ENCODE measurements at places on chromosomes 1 and 21.

GRCh38 chr21:46022551-46023525, 41.3 kb downstream of the COL6A1 start:
- DNase-seq, result no peak

DNA sequence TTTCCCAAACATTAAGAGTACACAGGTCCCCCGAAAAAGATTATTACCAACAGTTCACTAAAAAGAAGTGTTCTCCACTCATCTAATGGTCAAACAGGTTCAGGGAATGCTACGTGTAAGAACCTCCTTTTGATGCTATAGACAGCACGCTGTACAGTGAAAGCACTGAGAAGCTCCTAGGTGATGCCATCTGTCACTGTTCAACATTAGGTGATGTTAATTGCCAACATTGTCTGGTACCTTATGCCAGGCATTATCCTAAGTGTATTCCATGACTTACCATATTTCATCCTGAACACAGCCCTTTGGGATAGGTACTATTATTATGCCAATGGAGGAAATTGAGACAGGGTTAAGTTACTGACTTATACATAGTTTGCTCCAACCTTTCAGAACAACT, 82.1 kb downstream of the DAB1 start:
- no peak for DNase-seq

GRCh38 chr1:201637282-201638079, 98.6 kb downstream of the NAV1 start:
- peak; percentile 43 for DNase-seq

- DNase-seq, result no peak
Observed at GRCh38 chr1:59498640-59499039, 201.7 kb downstream of the FGGY start.

DNA sequence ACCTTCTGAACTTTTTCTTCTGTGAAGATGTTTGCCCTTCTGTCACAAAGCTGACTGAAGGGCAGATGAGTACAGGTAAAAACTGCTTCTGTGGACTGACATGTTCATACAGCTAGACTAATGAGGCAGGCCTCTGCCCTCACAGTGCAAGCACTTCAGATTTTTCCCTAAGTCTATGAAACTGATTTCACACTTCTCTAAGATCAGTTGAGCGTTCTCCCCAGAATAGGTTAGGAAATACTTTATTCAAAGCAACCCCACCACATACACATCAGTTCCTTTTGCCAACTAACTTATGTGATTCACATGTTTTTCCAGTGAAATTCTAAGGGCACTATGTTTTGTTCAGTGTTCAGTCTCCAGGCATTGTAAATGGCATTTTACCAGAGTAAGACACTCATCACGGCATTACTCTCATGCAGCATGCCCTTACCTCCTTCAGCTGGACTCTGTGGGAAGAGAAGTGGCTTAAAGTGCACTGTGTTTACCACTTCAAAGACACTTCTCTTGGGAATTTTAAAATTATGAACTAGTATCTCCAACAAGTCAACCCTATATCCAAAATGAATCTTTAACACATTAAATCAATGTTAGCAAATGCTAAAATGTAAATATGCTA, 5.4 kb upstream of the PSMG1 start:
- DNase-seq, result no peak

DNA sequence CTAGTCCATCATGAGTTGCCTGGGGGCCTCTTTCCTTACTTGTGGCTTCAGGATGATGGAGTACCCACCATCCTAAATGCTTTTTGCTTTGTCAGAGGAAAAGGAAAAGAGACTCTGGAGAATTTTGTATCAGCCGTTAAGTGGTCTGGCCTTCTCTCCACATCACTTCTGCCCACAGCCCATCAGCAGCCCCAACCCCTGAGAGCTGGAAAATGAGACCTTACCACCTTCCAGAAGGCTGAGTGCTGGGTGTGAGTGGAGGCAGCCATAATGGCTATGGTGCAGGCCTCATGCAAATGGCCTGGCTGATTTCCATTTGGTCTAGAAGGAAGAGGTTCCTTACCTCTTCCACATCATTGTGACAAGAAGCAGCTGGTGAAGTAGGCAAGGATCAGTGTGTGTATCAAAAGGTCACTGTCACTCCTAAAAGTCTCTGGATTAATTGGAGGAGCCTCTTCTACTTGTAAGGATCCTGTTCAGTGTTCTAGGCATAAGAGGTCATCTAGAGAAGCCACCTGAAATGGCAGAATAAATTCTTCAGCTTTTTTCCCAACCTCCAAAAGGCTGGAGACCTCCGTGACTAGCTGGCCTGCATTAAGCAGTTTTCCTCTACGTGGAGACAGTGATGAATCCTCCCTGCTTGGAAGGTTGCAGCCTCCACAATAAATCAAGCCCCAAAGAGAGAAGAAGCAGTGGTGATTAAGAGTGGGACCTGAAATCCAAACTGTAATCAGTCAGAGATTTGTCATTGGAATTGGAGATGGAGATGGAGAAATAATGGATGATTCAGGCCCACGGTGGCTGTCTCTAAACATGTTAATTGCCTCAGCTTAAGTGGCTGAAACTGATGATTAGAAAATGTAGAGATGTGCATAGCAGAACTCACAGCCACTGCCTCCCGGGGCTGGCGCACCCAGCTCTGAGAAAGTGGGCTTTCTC, 111.5 kb downstream of the CNIH3 start:
- DNase-seq, result no peak

GRCh38 chr1:2431518-2431917, 19.2 kb upstream of the PEX10 start:
- DNase-seq, result no peak

- DNase-seq, result no peak
Observed at GRCh38 chr1:209983953-209984352, 45.9 kb downstream of the SYT14 start.

- no peak for DNase-seq
Observed at GRCh38 chr21:36545776-36546511, 66.0 kb upstream of the CLDN14 start.

DNA sequence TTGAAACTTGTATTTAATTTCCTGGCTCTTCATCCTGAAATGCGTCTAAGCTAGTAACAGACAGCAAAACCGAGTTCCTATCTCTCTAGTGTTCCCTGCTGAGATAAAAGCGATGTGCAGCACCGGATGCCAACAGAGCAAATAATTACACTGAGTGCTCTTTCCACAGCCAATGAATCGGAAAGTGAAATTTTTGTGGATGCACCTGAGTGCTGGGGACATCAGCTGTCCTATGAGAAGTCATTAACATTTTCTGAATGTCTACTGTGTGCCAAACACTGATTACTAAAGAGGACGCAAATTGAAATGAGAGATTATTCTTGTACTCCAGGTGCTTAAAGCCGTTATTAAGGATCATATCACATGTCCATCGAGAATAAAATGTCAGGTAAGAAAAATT, 278.0 kb downstream of the RGS7 start:
- DNase-seq, result no peak

- DNase-seq, result no peak
Observed at GRCh38 chr1:56566994-56567393, 12.4 kb downstream of the PLPP3 start.

All from endothelial cell (in vitro differentiated cells).